ENCODE measurements at places on chromosomes 12 and 14.

GRCh38 chr14:62673014-62673755, 372.1 kb downstream of the KCNH5 start:
- no peak for DNase-seq

- no peak for DNase-seq
Measured at GRCh38 chr14:106842687-106843086, 1316.3 kb downstream of the TMEM121 start.

- no peak for DNase-seq
Measured at GRCh38 chr12:93921521-93921920, 226.9 kb upstream of the PLXNC1 start.

DNA sequence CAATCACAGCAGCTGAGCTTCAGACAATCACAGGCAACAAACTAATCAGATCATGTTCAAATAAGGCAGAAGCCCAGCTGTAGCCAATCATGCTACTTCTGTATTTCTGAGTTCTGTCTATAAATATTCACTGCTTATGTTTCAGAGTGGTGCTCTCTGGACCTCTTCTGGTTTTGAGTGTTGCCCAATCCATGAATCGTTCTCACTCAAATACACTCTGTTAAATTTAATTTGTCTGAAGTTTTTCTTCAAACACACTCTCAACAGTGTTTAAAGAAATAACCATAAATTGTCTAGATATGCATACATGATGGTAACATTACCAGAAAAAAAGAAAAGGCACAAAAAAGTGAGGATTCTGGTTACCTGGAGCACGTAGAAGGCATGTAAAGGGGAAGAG, 77.9 kb upstream of the BBS10 start:
- no peak for DNase-seq

DNA sequence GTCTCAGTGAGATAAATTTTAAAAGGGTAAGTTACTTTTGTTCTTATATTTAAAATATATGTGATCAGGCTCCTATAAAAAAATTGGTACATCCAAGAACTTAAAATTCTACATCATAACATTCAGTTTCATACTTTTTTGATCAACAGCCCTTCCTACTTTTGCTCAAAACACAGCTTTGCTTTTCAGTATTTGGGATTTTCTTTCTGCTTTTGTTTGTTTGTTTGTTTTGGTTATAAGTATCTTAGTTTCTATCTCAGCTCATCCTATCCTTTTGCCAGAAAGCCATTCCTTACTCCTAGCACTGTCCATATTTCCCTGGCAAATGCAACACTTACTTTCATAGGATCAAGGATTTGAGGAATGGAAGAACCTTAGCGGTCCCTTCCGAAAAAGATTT, 4.7 kb upstream of the PCED1B start:
- DNase-seq, result no peak

- DNase-seq, result no peak
Measured at GRCh38 chr12:110282300-110282860, 1.3 kb downstream of the ATP2A2 start.

DNA sequence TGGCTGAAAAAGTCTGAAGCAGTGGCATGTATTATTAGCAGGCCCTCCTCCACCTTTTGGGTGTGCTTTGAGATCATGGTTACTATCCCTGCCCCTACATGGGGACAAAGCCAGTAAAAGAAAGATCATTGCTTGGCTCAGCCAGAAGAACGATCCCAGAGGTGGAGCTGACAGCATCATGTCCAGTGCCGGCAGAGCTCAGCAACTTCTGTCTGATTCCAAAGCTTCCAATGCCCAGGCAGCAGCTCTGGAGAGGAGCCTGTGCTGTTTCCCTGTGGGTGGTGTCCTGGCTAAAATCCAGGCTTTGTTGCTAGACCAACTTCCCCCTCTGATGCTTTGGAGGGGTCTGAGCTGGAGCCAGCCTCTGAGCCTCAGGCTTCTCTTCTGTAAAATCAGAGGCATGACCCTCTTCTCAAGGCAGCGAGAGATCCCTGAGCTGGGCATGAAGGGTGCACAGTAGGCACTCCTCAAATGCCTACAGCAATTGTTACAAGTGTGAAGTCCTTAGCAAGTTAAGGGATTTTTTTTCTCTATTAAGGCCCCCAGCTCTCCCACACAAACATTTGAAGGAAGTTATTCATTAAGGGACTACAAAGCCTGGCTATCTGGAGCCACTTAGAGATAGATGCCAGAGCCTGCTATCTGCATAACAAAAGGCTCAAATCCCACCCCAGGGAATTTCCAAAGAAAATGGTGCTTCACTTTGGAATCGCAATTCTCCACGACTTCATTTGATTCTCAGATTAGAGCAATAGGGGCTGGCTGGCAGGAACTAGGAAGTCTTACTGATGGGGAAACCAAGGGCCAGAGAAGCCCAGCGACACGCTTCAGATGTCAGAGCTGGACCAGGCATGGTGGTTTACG, 10.9 kb upstream of the GSC start:
- no peak for DNase-seq
